Activated CD4-positive, alpha-beta T cell treated with anti-CD3 and anti-CD28 coated beads, Interleukin-2, amount 10 ng/mL, durations not matched to agents 24 days and 14 days (primary cell): ENCODE measurements at places on chromosomes 2 and 18. TPM values are rescaled to one million over a fixed set of nuclear protein-coding genes. Genes with fewer than 3 reads are reported as not detected.

SCLY gene
- total RNA-seq = 109 TPM in 2 replicates

PAIP2B gene
- total RNA-seq = 0.63 and 0.64 TPM in 2 replicates

CRYGD gene
- total RNA-seq = not detected in 2 replicates

- no peak for DNase-seq
Measured at GRCh38 chr18:3491981-3492555, 42.1 kb downstream of the TGIF1 start.

GRCh38 chr2:217398860-217399259 lies 539.0 kb upstream of the TNP1 start:
- no peak for DNase-seq

DNA sequence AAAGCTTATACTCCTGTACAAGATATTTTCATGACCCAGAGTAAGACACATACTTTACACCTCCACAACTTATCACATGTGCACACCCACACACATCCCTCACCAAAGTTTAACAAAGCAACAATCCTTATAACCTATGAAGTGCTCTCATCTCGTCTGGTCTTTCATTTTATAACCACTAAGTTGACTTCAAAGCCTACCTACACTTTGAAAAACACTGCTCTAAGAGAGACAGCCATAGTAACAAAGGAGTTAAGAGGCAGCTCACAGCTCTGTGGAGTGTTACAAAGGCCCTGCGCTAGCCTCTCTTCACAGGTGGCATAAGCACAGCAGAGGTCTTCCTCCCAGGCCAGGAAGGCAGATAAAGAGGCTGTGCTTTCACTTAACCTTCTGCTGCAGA lies 69.7 kb upstream of the TMEM200C start:
- DNase-seq = no peak

DNA sequence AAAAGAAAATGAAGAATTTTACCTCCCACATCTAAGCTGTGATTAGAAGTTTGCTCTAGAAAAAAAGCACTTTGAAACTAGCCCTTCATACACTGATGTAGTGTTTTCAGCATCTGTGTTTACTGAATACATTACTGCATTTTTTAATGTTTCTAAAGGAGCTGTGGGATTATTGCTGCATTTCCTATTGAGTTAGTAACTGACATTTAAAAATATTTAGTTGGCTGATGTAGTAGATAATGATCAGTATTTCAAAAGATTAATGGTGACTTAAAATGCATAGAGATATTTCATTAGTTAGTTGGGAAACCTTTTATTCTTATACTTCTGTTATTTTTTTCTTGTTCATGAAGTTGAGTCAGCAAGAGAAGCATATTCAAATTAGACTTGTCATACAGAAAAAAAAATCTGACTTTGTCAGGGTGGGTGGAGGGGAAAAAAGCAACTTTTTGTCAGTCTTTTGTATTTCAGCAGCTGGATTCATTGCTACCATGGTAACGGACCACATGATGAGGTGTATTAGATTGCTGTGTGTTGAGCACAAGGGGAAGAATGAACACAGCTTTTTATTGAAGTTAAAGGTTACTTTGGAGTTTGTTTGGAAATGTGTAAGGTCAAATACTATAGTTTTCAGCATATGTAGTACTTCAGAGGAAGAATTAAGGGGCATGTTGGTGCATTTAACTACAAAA lies at the start of gene DTNA:
Gene DTNA (plus strand): TSS at position 549 of the 692 bp plus-strand sequence. CDS start 45,679 bp downstream, outside the sequence.
- no peak for DNase-seq

GRCh38 chr2:191567206-191567605 lies 110.7 kb upstream of the NABP1 start:
- DNase-seq = no peak

TMEM247 gene
- total RNA-seq = not detected in 2 replicates

GRCh38 chr2:176923205-176923604 lies 289.4 kb upstream of the HNRNPA3 start:
- DNase-seq = no peak

DNA sequence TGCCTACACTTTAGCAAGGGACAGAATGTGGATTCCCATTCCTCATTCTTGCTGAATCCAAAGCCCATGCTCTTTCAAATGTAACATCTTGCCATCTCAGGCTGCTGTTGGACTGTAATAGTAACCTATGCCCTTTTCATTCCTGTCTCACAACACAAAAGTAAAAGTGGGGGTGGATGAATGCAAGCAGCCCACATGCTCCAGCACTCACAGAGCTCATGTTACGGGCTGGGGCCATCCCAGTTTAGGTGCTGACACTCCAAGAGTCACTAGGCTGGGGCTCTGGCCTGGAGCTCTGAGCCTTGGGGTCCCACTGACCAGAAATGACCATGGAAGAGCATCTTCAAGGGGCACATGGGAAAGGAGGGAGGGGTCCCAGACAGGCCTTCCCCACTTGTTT lies 47.6 kb downstream of the CCBE1 start:
- no peak for DNase-seq

PLB1 gene
- total RNA-seq = 0.63 and 1.8 TPM in 2 replicates

GRCh38 chr2:181036848-181037603 lies 56.6 kb downstream of the UBE2E3 start:
- DNase-seq = peak; percentile 65

GRCh38 chr2:40095000-40095399 lies 315.9 kb upstream of the THUMPD2 start:
- DNase-seq = no peak

DNA sequence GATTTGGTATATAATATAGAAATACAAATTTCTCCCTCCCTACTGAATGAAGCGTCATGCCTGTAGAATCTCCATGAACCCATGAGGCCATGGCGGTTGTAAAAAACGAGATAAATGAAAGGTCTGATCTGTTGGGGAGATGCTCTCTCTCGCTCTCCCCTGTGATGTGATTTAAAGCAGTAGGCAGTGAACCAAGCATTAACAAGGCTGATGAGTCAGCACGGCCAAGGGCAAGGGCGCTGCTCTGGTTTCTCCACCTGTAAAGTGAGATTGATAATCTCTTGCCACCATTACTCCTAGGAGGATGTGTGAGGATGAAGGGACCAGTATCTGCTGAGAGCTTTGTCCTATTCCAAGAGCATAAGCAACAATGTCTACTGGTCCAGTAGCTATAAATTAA lies 553.3 kb downstream of the CMPK2 start:
- DNase-seq = no peak

GRCh38 chr2:86186431-86186830 lies 8.8 kb downstream of the IMMT start:
- DNase-seq = peak; percentile 57

SAG gene
- not detected in 2 replicates for total RNA-seq

DNA sequence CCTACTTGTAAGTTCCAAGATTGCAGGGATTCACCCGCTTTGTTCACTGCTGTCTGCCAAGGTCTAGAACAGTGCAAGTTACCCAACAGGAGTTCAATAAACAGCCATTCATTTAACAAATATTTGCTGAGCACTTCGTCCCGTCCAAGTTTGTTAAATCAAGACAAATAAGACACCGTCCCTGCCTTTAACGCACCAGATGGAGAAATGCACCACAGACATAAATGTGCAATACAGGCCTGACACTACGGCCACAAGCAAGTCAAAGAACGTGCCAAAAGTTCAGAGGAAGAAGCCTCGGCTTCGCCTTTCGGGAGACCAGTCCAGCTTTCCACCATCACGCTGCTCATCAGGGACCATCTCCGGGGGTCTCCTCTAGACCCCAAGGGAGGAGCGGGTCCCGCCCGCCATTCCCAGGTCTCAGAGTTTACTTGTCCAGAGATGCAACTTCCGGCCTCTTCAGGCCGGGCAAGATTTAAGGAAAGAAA lies 429 bp downstream of the C2orf76 start:
- DNase-seq = no peak

- DNase-seq = no peak
Measured at GRCh38 chr2:241180495-241180894, 8.0 kb upstream of the ANO7 start.

DNA sequence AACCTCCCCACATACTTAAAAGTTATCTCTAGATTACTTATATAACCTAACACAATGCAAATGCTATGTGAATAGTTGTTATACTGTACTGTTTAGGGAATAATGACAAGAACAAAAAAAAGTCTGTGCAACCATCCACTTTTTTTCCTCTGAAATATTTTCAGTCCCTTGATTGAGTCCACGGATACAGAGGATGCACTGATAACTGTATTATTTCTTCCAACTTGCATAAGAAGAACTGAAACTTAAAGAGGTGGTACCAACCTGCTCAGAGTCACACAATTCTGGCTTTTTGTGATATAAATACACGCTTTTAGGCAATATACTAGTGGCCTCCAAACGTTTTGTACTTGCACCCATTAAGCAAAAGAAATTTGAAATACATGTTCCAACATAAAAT lies 1.4 kb downstream of the SMC6 start:
- no peak for DNase-seq

DNA sequence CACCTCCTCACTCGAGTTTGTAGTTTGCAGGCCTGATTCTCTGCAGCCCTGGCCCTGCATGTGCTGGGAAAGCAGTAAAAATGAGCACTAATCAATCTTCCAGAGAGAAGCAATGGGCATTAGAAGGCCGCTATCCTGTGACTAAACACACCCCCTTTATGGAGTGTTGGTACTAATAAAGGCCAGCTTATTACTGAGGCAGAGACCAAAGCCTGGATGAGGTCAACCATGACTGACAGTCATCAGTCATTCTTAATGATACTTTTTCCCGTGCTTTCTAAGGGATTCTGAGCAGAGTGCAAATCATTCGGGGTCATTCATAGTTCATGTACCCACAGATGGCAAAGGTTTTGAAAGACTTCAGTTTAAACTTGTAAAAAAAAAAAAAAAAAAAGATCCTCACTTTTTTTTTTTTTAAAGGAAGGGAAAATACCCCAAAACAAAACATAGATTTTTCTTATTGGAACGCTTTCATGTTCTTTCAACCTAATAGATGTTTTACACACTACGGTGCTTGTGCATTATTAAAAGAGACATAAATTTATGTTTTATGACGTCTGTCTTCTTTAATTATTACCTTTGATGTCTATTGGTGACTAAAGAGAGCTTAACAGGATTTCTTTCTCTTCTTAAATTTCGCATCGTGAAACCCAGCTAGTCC lies 13.2 kb downstream of the TSHZ1 start:
- DNase-seq = no peak

LINC00305 gene
- total RNA-seq = not detected in 2 replicates

CPO gene
- not detected in 2 replicates for total RNA-seq

GRCh38 chr2:29309090-29310029 lies 194.1 kb downstream of the CLIP4 start:
- peak; percentile 88 for DNase-seq

DNA sequence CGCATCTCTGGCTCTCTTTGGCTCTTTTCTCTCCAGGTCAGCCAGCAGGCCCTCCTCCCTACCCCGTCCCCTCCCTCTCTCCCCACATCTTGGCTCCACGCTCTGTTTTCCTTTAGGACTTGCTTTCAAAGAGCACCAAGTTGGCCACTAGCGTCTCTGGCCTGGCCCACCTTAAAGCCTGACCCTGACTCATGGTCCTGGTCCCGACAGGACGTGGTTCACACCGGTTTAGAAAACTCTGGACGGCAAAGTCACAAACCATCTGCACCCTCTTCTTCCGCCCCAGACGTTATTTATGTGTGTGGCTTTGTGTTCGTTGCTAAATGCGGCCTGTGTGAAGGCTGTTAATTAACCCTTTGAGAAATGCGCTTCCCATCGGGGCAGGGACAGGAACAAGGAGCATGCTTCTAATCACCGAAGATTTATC lies 169.0 kb upstream of the HAAO start:
- DNase-seq = no peak

GRCh38 chr2:192194265-192194865 lies 368 bp downstream of the TMEFF2 start:
- DNase-seq = peak; percentile 69

GRCh38 chr2:186841940-186842339 lies 7.0 kb downstream of the ZSWIM2 start:
- DNase-seq = no peak

DNA sequence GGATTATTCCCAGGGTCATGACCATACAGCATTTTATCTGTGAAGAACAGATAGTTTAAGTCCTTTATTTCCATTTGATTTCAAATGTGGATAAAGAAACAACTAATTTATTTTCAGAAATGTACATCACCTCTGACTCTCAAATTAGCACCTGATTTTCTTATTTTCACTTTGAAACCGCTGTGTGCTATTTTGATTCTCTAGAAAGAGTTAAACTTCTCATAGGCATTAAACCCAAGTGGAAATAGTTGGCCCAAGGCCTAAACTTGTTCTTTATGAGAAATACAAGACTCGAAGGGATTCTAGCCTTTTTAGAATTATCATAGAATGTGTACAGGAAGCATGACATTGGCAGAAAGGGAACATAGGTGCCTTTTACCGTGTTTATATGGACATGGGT lies 41.5 kb upstream of the LTBP1 start:
- no peak for DNase-seq

GRCh38 chr18:10169064-10169562 lies 255.3 kb downstream of the VAPA start:
- DNase-seq = no peak

DNA sequence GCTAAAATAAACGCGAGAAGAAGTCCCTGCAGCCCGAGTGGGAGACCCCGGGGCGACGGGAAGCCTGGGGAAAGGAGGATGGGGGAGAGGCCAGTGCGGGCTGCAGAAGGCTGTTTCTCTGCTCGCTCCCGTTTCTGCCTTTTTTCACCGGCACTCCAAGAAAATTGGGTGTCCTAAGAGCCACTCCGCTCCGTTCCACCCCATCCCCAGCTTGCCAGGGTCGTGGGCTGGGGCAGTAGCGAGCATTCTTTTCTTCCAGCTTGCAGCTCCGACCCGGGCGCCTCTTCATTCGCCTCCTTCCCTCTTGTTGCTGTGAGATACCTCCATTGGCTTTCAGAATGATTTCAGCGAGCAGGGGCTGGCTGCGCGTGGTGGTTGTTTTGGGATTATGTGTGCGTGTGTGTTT lies 1.1 kb downstream of the HOXD3 start:
- no peak for DNase-seq

SLC9A4 gene
- total RNA-seq = 0.07 and 0.12 TPM in 2 replicates

DNA sequence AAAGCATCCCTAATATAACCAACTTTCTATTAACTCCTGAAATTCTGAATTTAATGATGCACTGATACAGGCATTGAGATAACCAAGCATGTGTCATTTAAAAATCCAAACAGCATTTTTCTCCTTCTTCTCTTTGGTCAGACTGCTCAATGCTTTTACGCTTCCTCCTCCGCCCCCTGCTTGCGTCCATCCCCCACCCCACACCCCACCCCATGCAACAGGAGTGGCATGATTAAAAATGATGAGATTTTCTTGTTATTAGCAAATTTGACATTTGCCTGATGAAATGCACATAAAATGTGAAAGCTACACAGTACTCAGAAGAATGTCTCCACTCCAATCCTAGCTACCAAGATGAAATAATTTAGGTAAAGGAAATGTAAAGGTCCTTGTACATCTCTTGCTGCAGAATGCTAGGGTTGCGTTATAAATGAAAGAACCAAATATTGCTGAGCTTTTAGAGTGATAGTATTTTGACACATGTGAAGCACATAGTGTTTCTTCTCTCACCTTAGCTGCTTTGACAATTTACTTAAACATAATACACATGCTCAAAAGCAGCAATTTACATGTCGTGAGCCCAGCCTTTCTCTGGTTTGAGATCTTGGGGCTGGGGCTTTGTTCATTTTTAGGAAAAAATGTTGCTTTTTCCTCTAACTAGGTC lies 263.8 kb downstream of the MEIS1 start:
- no peak for DNase-seq

GRCh38 chr18:10475276-10475653 lies 20.8 kb downstream of the APCDD1 start:
- no peak for DNase-seq

- DNase-seq = no peak
Measured at GRCh38 chr2:230991598-230991997, 4.3 kb upstream of the SPATA3 start.

RAB27B gene
- 0.33 and 0.45 TPM in 2 replicates for total RNA-seq
